ENCODE measurements at places on chromosomes 3 and 15.

DNA sequence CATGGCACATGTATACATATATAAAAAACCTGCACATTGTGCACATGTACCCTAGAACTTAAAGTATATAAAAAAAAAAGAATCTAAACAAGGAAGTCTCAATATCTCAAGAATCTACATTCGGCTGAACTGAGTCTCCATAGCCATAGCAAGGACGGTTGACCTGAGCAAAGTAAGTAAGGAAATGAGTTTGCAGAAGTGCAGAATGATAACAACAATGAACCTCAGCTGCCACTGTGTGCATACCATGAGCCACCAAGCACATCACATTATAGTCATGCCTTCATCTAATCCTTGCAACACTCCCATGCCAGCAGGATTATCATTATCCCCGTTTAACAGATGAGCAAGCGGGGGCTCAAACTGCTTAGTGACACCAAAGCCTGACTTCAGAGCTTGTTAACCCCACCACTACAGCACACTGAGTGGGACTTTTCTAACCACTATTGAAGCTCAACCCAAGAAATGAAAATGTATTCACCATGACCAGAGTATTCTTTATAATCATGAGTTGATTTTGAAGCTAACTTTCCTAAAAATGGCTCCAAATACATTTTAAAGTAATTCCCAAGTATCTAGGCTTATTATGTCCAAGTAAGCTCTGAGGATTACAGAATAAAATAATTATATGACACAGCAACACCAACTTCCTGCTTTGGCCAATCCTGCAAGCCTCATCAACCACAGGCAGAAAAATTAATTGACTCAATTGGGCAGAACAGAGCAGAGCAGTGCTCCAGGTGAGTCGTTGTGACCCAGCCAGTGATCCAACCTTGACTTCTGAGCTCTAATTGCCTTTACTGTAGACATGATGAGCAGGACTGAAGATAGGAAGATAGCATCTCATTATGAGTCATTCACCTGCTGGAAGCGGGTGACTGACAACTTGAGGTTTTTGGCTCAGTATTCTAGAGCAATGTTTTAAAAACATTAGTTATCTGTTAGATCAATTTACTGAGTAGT, 47.3 kb upstream of the IL12A start:
- DNase-seq, result no peak

GRCh38 chr15:34362047-34362773, 4.8 kb downstream of the LPCAT4 start:
- DNase-seq, result no peak

DNA sequence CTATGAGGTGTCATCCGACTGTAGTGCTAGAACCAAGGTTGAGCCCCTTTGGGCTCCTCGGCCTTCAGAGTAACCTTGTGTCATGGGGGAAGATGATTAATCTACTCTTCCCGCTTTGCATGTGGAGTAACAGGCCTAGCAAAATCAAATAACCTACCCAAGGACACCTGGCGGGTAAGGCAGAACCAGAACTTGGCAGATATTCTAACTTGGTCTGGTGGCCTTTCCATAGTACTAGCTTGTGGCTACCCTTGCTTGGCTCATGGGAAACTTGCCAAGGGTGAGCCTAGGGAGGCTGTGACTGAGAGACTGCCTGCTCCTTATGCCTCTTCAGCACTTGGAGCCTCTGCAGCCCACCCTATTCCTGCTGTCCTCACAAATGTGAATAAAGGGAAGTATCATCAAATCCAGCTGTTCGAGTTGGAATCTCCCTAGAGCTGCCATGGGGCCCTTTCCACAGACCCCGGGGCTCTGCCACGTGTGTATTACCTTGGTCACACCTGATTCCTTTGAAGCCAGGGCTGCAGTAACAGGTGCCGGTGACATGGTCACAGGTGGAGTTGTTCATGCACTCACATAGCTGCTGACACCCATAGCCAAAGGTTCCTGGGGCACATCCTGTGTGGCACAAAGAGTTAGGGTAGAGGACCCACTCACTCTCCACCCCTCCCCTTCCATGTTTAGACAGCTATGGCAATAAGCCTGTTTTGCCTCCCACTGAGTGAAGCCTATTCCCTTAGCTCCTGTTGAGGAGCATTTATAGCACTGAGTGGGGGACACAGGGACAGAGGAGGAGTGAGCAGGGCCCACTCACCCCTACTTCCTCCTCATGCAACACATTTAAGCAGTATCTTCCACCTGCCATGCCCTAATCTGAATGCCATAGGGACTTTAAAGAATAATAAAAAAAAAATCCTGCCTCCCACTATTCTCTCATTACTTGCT, 46.0 kb downstream of the RAB11A start:
- DNase-seq, result no peak

DNA sequence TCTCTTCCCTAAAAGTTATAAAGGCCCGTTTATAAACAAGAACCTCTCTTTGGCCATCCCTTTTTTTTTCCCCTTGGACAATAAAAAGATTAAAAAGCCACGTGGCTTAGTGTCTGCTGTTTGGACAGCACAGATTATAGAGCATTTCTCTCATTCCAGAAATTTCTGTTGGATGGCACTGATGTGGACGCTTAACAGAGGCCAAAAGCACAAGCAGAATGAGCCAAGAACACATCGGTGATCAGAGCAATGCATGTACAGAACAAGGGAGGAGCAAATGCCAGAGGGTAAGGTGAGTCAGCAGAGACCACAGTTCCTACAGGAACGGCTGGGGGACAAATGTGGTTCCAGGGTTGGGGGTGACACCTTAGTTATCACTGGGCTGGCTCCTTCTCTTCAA, 30.3 kb upstream of the CTNNB1 start:
- no peak for DNase-seq

DNA sequence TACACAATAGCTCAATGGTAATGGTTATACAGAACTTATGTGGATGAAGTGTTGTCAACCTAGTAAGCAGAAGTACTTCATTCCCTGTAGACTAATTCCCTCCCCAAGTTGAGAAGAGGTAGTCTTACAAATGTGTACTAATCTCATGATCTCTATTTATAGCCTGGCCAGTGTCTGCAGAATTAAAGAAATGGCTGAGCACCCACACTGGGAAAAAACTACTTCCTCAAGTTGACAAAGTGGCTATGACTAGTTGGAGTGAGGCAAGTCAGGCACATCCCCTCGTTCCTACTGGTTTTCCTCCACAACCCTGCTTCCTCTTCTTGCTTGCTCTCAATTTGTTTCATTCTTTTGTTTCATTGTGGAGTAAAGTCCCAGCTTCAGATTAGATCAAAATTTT, 566.7 kb upstream of the ZNF717 start:
- DNase-seq, result no peak

DNA sequence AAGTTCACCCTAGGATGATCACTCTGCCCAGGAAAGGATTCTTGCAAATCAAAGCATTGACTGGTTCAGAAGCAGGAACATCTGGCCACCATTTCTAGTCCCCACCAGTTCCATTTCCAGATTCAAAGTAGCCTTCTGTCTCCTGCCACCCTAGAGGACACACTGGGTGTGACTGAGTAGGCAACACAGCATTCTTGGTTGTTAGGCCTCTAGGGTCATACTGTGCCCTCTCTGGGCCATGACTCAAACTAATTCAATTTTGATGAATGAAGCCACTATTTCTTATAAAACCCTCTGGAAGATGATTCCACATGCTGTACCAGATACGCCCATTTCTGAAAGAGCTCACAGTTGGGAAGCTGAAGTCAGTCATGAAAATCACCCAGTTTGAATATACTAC, 69.7 kb downstream of the WDR76 start:
- DNase-seq, result no peak
